Naive thymus-derived CD4-positive, alpha-beta T cell (primary cell): ENCODE measurements at places on chromosomes 6 and 20.

GRCh38 chr6:21847711-21848480, 254.3 kb downstream of the SOX4 start:
- H3K27me3 ChIP-seq: no peaks in the 10 kb centered on the region
- H3K27ac ChIP-seq: no peak overlapping the region
- DNase-seq: no peak
- H3K4me3 ChIP-seq: no peak overlapping the region

- no peaks in the 10 kb centered on the region for H3K4me1 ChIP-seq
- H3K4me3 ChIP-seq: no peak overlapping the region
- no peaks in the 10 kb centered on the region for H3K36me3 ChIP-seq
- DNase-seq: no peak
Observed at GRCh38 chr20:58883241-58883691, 30.8 kb downstream of the GNAS start.

GRCh38 chr6:35736253-35736894, 458 bp upstream of the ARMC12 start:
- peak; percentile 83 for DNase-seq
- H3K36me3 ChIP-seq: no peaks in the 10 kb centered on the region
- peak overlapping the region; percentile 41 for H3K27ac ChIP-seq
- H3K27me3 ChIP-seq: no peaks in the 10 kb centered on the region
- peaks cover 56% of the 10 kb centered on the region for H3K4me1 ChIP-seq
- peak overlapping the region; percentile 10 for H3K4me3 ChIP-seq

DNA sequence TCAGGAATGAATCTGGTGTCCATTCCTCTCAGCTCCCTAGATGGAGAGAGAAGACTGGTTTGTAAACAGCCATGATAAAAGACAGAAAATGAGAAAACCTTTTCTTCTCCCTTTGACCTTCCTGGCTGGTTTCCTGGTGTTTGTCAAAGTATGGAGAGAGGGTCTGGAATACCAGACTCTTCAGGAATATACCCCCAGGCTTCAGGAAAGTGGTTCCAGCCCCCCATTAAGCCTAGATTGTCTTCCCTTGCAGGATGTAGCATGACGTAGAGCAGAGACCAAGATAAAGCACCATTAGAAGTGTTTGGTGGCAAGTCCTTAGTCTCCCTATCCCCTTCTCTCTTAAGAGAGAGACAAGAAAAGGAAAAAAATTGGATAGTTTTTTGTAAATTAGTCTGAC, 51.1 kb downstream of the EIF2S2 start:
- peaks cover 22% of the 10 kb centered on the region for H3K4me1 ChIP-seq
- DNase-seq: no peak
- H3K27ac ChIP-seq: no peak overlapping the region
- H3K27me3 ChIP-seq: no peaks in the 10 kb centered on the region

DNA sequence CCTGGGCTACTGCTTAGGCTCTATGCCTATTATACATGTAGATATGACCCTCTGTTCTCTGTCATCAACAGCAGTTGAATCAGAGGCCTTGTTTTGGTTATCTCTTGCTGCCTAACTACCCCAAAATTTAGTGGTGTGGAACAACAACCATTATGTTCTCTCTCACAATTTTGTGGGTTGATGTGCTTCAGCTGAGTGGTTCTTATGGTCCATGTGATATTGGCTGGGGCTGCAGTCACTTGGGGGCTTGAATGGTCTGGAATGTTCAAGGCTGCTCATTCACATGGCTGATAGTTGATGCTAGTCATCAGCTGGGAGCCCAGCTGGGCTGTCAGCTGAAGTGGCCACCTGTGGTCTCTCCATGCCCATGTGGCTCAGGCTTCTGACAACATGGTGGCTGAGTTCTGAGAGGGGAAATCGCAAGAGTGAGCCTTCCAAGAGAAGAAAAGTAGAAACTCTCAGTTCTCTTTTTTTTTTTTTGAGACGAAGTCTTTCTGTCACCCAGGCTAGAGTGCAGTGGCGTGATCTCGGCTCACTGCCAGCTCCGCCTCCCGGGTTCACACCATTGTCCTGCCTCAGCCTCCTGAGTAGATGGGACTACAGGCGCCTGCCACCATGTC, 47.8 kb downstream of the SHLD1 start:
- H3K36me3 ChIP-seq: no peaks in the 10 kb centered on the region
- no peak overlapping the region for H3K27ac ChIP-seq
- no peak for DNase-seq
- no peak overlapping the region for H3K4me3 ChIP-seq
- H3K4me1 ChIP-seq: no peaks in the 10 kb centered on the region

GRCh38 chr6:8435845-8436168, 462 bp upstream of the SLC35B3 start:
- no peak for DNase-seq
- H3K4me3 ChIP-seq: peak overlapping the region; percentile 99
- peaks cover 13% of the 10 kb centered on the region for H3K4me1 ChIP-seq

DNA sequence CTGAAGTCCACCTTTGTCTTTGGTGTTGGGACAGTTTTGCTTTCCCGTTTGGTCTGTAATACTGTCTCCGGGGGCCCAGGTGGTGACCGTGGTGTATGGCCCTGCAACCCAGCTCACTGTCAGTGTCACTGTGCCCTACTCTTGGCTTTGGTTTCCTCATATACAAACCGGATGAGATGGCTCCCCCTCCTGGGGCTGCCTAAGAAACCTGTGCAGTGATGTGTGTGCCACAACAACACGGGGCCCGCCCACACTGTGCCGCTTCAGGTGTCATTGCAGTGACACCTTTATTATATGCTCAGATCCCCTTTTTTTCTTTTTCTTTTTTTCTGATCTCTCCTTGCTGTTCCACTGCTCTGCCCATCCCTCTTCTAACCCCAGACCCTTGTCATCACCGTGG, 73.9 kb downstream of the RAMACL start:
- no peaks in the 10 kb centered on the region for H3K27me3 ChIP-seq
- peaks cover 4% of the 10 kb centered on the region for H3K4me1 ChIP-seq
- H3K4me3 ChIP-seq: no peak overlapping the region

DNA sequence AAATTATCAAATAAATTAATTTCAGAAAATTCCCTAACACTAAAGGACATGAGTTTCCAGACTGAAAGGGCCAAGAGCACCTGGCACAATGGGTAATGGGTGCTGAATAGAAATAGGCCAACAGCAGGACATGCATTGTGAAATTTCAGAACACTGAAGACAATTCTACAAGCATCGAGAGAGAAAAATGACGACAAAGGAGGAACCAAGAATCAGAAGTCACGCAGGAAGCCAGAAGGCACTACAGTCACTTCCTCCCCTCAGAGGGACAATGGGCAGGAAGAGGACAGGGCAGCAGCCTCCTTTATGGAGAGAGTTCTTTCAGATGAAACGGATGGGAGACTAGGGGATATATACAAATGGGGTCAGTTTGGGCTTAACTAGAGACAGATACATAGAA, 29.6 kb downstream of the PCNA start:
- H3K27me3 ChIP-seq: no peaks in the 10 kb centered on the region
- H3K27ac ChIP-seq: peak overlapping the region; percentile 39
- no peak overlapping the region for H3K4me3 ChIP-seq
- H3K4me1 ChIP-seq: peaks cover 9% of the 10 kb centered on the region

DNA sequence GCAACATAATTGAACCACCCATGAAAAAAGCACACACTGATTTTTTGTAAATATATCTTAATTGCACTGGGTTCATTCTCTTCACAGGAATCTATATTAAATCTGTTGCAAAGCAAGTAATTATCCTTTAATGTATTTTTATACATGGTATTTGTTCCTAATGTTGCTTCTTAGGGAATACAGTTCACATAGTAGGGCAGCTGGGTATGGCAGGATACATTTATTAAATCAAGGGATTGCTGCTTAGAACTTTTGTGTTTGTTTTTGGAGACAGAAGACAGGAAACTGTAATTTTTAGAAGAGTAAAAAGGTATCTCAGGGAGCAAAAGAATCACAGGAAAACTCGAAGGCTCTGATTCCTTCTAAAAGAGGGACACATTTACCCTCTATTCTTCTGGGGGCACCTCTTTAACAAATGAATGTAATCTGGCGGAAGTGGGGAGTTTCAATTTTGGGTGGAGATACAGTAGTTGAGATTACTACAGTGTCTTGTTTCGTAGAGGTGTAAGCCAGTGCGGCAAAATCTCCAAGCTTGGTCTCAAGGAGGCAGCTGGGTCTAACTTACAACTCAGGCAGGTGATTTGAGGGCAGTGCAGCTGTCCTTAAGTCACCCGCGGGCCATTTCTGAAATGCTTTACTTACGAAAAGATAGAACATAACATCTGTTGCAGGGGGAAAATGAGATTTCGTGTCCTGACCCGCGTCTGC, 812 bp upstream of the SMIM13 start:
- H3K36me3 ChIP-seq: peaks cover 8% of the 10 kb centered on the region
- no peaks in the 10 kb centered on the region for H3K27me3 ChIP-seq
- H3K4me3 ChIP-seq: peak overlapping the region; percentile 97
- peak; percentile 1 for DNase-seq

GRCh38 chr6:17584241-17584803, 15.8 kb upstream of the FAM8A1 start:
- DNase-seq: no peak
- no peak overlapping the region for H3K27ac ChIP-seq
- H3K4me1 ChIP-seq: no peaks in the 10 kb centered on the region
- H3K27me3 ChIP-seq: no peaks in the 10 kb centered on the region
- H3K36me3 ChIP-seq: no peaks in the 10 kb centered on the region
